ENCODE measurements at places on chromosomes 13 and 19. TPM values are rescaled to one million over a fixed set of nuclear protein-coding genes. Genes with fewer than 3 reads are reported as not detected.

DNA sequence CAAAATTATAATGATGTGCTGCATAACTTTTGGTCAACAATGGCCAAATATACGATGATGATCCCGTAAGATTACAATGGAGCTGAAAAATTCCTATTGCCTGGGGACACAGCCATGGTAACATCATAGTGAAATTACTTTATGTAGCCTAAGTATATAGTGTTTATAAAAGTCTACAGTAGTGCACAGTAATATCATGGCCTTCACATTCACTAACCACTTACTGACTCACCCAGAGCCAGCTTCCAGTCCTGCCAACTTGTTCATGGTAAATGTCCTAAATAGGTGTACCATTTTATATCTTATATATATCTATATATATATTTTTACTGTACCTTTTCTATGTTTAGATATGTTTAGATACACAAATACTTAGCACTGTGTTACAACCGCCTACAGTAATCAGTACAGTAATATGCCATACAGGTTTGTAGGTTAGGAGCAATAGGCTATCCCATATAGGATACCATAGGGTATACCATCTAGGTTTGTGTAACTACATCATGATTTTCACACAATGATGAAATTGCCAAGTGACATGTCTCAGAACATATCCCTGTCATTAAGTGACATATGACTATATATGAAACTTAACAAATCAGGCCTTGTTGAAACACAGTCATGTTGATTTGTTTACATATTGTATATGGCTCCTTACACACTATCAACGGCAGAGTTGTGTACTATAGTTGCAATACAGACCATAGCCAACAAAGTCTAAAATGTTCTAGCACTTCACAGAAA is 23.7 kb downstream of the DIS3 start:
- DNase-seq, result no peak

- no peak for DNase-seq
Observed at GRCh38 chr13:46595136-46595884, 42.3 kb downstream of the LRCH1 start.

DNA sequence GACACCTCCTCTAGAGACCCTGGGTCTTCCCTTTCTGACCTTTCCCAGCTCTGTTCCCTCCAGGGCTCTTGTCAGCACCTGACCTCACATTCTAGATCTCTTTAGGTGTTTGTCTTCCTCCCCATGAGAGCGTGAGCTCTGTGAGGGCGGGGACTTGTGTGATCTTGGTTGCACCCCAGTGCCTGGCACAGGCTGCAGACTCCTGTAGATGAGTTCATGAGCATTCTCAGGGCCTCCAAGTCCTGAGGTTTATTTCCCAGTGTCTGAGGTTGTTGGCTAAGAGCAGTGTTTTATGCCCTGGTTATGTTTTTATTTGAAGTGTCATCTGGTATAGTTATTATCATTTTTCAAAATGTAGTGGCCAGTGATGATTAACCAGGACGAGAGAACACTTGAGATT is 596 bp downstream of the CEACAM4 start:
- DNase-seq, result no peak

- peak; percentile 33 for DNase-seq
Observed at GRCh38 chr19:27794494-27795042, 1418.4 kb downstream of the UQCRFS1 start.

LHB gene
- 0.39 TPM for total RNA-seq

DNA sequence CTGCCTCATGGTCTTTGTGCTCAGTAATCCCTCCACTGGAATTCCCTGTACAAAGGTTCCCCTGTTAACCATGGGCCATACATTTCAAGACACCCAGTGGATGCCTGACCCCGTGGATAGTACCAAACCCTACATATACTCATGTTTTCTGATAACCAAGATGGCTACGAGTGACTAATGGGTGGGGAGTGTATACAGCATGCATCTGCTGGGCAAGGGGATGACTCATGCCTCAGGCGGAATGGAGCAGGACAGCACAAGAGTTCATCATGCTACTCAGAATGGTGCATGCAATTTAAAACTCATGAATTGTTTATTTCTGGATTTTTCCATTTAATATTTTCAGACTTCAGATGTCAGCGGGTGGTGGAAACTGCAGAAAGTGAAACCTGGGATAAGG is 13.3 kb upstream of the FGF9 start:
- DNase-seq, result no peak

- peak; percentile 70 for DNase-seq
Observed at GRCh38 chr13:38350114-38350617, 515 bp downstream of the UFM1 start.

DNA sequence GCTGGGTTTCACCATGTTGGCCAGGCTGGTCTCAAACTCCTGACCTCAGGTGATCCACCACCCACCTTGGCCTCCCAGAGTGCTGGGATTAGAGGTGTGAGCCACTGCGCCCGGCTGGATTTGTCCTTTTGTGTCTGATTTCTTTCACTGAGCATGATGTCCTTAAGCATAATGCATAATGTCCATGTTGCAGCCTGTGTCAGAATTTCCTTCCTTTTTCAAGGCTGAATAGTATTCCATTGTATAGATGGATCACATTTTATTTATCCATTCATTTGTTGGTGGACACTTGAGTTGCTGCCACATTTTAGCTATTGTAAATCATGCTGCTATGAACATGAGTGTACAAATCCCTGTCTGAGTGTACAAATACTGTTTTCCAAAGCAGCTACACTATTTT is 25.5 kb downstream of the RFX2 start:
- DNase-seq, result no peak

Data from activated CD4-positive, alpha-beta T cell treated with anti-CD3 and anti-CD28 coated beads for 36 hours (primary cell).